ENCODE measurements at places on chromosomes 3 and 15. TPM values are rescaled to one million over a fixed set of nuclear protein-coding genes. Genes with fewer than 3 reads are reported as not detected.

GRCh38 chr3:128590948-128591347, 59.7 kb downstream of the RPN1 start:
- DNase-seq = no peak

- DNase-seq = no peak
These were observed 27.1 kb downstream of the GATM start for GRCh38 chr15:45351227-45351626.

GRCh38 chr3:64815789-64816188, 128.0 kb upstream of the ADAMTS9 start:
- no peak for DNase-seq

DNA sequence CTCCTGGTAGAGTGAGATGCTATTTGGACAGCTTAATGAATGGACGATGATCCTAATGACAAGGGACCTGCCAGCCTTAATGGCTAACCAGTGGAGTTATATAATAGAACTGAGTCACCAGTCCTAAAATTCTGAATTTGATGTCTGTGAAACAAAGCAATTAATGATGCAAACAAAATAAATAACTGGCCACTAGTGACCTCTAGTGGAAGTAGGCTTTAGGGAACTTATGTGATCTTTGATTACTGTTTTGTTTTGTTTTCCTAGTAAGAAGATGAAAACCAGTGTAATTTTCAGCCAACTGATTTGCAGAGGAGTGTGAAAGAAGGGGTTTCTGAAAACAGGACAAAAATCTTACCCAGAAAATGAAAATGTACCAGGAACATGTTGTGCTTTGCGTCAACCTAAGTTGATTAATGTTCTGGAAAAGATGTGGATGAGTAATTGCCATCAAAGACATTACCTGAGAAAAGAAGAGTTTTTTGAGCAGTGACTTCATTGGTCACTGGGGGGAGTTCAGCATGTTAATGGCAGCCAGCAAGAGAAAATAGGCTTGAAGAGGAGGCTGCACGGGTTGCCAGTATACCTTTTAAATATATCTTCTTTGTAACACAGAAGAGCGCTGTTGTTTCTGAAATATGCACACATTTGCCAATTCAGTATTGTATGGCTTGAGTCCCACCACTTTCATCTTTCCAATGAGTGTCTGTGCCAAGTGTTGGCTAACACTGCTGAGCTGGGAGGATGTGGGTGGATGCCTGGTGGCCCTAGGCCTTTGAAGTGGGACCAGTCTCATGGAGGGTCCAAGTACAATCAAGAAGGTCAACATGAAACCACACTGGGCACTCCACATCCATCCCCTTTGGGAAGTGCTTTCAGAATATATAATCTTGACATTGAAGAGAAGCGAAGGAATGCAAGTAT, 9.3 kb downstream of the VEPH1 start:
- DNase-seq = no peak

- DNase-seq = no peak
These were observed 137.0 kb downstream of the CHDH start for GRCh38 chr3:53709256-53709655.

- no peak for DNase-seq
These were observed 63.3 kb downstream of the KLHL6 start for GRCh38 chr3:183491923-183492848.

Gene CHRNA3
- 4.6 TPM for total RNA-seq

Gene RAF1
- total RNA-seq = 80.5 TPM

Gene BHLHE40
- 40.8 TPM for total RNA-seq
